Activated CD8-positive, alpha-beta T cell treated with anti-CD3 and anti-CD28 coated beads for 36 hours (primary cell): ENCODE measurements at places on chromosomes 6 and 20.
A peak's percentile ranks its signal among the peaks of the same experiment; 100 is the strongest.

- peaks cover 24% of the 10 kb centered on the region for H3K36me3 ChIP-seq
- no peaks in the 10 kb centered on the region for H3K27me3 ChIP-seq
- no peaks in the 10 kb centered on the region for H3K4me1 ChIP-seq
- H3K27ac ChIP-seq: no peak overlapping the region
- no peak overlapping the region for H3K4me3 ChIP-seq
- DNase-seq: no peak
These were observed 51.4 kb upstream of the GMDS start for GRCh38 chr6:2296781-2297180.

DNA sequence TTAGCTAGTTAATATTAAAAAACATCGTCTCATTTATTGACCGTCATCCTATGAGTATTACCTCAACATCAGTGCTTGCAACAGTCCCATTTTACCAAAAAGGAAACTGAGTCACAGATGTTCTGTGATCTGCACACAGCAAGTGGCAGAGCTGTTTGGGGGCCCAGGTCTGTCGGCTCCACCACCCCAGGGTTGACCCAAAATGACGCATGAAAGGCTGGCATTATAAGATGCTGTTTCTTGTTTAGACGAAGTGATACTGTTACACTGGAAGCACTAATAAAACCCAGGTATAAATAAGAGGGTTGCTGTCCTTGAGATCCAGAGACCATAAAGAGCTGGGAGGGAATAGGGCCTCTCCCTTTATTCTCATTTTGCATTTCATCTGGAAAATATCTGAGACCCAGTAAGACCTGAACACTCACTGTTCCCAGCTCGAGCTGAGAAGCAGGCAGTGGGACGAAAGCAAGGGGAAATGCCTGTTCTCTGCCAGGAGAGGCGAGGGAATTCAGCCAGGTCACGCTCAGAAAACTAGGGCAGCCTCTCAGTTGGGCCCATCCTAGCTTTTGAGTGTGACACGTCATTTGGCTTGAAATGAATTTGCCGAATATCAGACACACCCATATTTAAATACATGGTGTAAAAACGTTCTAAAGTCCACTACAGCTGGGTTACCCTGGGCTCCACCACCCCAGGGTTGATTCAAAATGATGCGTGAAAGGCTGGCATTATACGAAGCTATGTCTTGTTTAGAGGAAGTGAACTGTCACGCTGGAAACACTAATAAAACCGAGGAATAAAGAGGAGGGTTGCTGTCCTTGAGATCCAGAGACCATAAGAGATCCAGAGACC is 1.4 kb upstream of the MICAL1 start:
- no peaks in the 10 kb centered on the region for H3K27me3 ChIP-seq
- H3K27ac ChIP-seq: peak overlapping the region; percentile 12
- peaks cover 73% of the 10 kb centered on the region for H3K4me1 ChIP-seq
- peaks cover 17% of the 10 kb centered on the region for H3K36me3 ChIP-seq
- no peak overlapping the region for H3K4me3 ChIP-seq
- no peak for DNase-seq

DNA sequence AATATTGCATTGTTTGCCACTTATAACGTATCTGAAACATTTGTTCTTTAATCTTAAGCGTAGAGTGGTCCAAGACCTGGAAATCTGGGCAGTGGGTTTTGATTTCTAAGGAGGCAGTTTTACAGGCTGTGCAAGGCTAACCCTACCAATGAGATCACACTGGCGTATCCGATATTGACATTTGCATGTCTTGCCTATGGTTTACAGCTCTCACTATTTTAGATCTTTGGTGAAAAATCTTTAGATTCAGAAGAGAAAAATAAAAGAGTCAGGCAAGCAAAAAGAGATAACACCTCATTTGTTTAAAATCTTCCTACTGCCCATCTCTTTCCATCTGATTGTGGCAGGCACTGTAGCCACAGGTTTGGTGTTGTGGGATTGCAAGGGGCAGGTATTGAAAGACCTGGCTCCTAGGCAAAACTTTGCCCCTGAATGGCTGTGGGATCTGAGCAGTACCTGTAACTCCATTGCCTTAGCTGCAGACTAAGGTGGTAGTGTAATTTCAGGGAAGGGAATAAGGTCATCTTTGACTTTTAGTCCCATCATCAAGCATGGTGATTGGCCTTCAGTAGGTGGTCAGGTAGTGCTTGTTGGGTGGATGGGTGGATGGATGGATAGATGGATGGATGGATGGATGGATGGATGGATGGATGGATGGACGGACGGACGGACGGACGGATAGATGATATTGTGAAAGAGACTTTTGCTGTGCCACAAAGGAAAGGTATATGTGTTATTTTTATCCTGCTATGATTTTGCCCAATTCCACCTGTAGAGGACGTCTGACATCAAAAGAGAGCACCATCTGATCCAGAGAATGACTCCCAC is 1.9 kb downstream of the TNFAIP3 start:
- peaks cover 33% of the 10 kb centered on the region for H3K4me1 ChIP-seq
- peak overlapping the region; percentile 95 for H3K27ac ChIP-seq
- no peaks in the 10 kb centered on the region for H3K27me3 ChIP-seq
- no peak for DNase-seq
- peaks cover 77% of the 10 kb centered on the region for H3K36me3 ChIP-seq
- peak overlapping the region; percentile 98 for H3K4me3 ChIP-seq

DNA sequence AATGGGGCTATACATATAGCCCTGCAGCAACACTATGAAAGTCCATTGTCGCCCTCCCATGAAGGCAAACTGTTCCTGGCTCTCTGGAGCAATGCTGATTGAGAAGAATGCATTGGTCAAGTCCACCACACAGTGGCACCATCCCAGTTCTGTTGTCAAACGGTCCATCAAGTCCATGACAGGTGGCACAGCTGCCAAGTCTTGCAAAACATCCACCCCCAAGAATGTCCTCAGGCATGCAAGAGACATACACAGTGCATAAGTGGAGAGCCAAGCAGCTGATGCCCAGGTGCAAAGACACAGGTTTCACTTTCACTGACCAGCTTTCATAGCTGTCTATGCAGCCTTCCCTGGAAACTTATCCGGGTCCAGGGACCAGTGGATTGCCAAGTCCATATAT is 17.5 kb downstream of the ZNF391 start:
- H3K27me3 ChIP-seq: peaks cover 1% of the 10 kb centered on the region
- peaks cover 23% of the 10 kb centered on the region for H3K36me3 ChIP-seq
- no peak overlapping the region for H3K27ac ChIP-seq
- H3K4me3 ChIP-seq: no peak overlapping the region
- no peaks in the 10 kb centered on the region for H3K4me1 ChIP-seq

DNA sequence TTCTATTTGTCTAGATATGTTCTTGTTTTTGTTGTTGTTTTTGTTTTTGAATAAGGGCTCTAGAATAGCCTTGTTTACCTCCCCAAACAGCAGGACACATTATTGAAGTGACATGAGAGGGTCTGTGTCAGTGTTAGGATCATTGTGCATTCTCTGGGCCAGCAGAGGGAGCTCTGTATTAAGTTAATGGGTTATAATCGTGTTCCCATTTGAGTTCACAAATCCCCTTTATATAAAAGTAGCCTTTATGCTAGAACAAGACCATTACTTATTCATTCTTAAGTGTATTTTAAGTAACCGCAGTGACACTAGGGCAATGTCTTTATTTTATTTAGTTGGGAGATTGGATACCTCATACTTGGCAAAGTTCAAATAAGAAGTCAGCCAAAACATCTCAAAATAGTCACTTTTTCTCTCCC is 44.8 kb downstream of the STK4 start:
- H3K4me1 ChIP-seq: peaks cover 57% of the 10 kb centered on the region
- no peak overlapping the region for H3K4me3 ChIP-seq
- peak; percentile 76 for DNase-seq
- peaks cover 55% of the 10 kb centered on the region for H3K36me3 ChIP-seq

DNA sequence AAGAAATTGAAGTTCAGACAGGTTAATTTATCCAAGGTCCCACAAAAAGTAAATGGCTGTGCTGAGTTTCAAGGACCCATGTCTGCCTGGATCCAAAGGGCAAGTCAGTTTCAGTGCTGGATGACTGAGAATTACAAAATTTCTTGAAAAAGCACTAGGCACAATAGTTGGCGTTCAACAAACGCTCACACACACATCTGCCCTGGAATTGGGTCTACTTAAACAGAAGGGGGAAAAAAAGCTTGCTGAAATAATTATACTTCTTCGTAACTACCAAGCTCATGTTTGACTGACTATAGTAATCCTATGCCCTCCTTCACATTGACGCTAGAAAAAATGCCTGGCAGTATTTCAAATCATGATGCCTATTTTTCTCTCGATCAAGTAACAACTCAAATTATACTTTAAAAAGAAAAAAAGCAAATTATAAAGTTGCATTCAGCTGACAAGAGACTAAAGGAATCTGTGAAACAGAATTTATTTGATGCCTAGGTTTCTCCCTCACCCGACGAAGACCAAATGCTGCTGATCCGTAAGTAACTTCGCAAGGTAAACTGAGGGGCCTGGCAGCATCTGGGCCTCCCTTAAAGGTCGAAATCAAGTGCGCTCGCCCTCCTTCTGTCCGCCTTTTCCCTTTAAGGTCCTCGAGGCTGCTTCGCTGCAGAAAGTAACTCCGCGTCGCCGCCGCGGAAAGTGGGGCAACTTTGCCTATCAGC is 650 bp upstream of the CD2AP start:
- H3K4me3 ChIP-seq: peak overlapping the region; percentile 100
- H3K27ac ChIP-seq: peak overlapping the region; percentile 96
- no peaks in the 10 kb centered on the region for H3K27me3 ChIP-seq
- H3K36me3 ChIP-seq: peaks cover 2% of the 10 kb centered on the region
- H3K4me1 ChIP-seq: peaks cover 27% of the 10 kb centered on the region
